ENCODE measurements at places on chromosomes 4 and X.
A peak's percentile ranks its signal among the peaks of the same experiment; 100 is the strongest.

DNA sequence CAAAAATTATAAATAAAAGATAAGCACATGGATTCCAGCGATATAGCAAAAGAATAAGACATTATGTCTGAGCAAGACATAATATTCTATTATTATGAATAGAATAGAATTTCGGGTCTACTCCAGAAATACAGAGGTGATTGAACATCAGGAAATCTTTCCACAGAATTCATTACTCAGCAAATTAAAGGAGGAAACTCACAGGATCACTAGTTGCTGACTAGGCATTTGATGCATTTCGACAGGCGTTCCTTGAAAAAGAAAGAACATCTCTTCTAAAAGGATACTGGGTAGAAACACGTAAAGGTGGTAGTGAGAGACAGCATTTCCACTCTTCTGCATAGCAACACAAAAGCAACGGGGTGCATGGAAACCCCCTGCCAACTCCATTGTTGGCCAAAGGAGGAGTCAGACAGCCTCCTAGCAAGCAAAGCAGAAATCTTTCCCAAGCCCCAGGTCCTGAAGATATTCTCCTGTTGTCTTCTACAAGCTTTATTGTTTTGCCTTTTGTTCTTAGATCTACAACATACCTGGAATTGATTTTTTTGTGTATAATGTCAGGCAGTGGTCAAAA lies 14.3 kb upstream of the PDZD4 start:
- no peak for DNase-seq

- DNase-seq = no peak
Measured at GRCh38 chr4:18458465-18458864, 436.9 kb upstream of the LCORL start.

DNA sequence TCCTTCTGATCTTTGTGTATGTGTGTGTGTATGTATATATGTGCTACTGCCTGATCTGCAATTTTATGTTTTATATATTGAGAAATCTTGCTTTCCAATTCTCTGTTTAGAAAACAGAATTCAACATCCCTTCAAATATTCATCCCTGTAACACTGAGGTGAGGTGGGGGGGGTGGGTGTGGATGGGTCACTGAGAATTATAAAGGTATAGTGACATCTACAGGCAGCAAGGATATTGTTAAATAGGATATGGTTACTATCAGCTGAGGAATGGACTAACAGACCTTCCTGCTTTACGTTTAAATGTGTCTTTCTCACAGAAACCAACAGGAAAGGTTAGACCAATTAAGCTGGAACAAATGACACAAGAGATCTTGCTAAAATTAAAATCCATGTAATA lies 19.0 kb upstream of the MAGEB2 start:
- peak; percentile 9 for DNase-seq

GRCh38 chr4:62130637-62131036 lies 930.5 kb downstream of the ADGRL3 start:
- DNase-seq = no peak

GRCh38 chr4:29540439-29541102 lies 1179.6 kb upstream of the PCDH7 start:
- peak; percentile 36 for DNase-seq

GRCh38 chr4:53917729-53918128 lies 146.7 kb downstream of the CHIC2 start:
- DNase-seq = peak; percentile 46

DNA sequence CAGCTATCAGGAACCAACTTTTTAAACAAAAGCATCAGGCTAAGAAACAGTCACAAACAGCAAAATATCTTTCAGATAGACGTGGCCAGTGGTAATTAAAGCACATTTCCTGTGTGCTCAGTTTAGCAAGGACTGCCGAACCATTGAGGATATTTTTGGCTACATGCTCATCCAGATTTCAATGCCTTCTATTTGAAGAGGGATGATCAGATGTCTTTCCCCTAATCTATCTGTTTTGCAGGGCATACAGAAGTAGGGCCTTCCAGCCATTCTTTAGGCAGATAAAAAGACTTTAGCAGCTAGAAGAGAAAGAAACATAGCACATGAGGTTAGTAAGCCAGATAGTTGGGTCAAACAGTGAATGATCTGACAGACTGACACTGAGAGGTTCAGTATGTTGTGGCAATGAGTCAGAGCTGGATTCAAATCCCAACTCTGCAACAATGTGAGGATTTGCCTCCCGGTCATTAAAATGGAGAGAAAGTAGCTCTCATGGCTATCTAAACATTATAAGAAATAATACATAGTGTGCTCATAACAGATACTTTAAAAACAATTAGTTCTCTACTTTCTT lies 100.0 kb upstream of the PRKG2 start:
- DNase-seq = peak; percentile 80

GRCh38 chr4:37970702-37971101 lies 10.5 kb downstream of the PTTG2 start:
- DNase-seq = peak; percentile 33

- peak; percentile 90 for DNase-seq
Measured at GRCh38 chr4:169621731-169622492, 1.5 kb downstream of the CLCN3 start.
